ENCODE measurements at places on chromosomes 2 and 18.

- DNase-seq, result no peak
Measured at GRCh38 chr2:226139759-226140158, 659.9 kb downstream of the IRS1 start.

DNA sequence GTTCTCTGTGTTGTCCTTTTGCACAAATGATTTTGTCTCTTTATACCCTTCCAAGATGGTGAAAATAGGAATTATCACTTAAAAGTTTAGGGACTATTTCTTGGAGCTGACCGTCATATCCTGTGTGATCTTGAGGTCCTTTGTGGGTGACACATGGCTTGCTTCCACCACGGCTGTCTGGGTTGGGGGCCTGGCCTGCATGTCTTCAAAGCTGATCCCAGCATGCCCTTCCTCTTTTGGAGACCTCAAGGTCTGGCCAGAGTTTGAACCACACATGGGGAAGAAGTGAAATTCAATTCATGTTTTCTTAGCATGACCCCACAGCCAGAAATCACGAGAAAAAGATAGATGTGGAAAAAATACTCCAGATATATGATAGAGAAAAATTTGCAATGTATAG, 14.0 kb downstream of the SFTPB start:
- DNase-seq, result no peak

GRCh38 chr2:233654501-233654900, 17.2 kb upstream of the UGT1A9 start:
- no peak for DNase-seq

DNA sequence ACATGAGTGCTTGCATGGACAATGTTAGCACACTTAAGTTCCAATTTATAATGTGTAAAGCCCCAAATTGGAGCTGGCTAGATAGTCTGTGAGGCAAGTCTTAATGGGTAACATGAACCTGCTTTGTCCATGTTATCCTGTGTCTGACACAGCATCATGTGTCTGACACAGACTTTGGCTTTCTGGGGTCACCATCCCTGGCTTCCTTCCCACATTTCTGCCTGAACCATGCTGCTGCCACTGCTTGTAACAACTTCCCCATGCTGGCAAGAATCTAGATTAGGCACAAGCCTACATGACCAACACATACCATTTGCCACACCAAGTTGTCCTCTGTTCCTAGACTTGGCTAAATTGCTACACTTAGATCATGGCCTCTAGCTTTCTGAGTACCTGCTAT, 49.8 kb upstream of the ZBTB7C start:
- DNase-seq, result no peak

- no peak for DNase-seq
Measured at GRCh38 chr18:48409591-48410094, 460 bp upstream of the ZBTB7C start.

- no peak for DNase-seq
Measured at GRCh38 chr18:2895391-2895790, 48.6 kb downstream of the EMILIN2 start.

GRCh38 chr2:72864500-72864899, 22.7 kb upstream of the SPR start:
- no peak for DNase-seq

DNA sequence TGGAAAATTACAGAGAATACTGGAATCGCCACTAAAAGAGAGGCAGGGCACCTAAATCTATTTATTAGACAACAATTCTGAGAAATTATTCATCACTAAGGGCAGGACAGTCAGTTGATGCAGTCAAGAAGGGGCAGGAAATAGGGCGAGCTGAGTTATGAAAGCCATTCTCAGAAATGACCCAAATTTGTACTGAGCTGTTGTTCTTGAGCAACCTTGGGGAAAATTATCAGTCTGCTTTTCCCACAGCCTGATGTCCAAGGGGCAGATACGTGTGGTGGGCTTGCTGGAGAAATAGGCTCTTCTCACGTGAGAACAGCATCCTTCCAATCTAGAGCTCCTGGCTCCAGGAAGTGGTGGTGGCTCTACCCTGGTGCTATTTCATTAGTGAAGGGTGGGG, 38.6 kb downstream of the STON1 start:
- DNase-seq, result no peak

DNA sequence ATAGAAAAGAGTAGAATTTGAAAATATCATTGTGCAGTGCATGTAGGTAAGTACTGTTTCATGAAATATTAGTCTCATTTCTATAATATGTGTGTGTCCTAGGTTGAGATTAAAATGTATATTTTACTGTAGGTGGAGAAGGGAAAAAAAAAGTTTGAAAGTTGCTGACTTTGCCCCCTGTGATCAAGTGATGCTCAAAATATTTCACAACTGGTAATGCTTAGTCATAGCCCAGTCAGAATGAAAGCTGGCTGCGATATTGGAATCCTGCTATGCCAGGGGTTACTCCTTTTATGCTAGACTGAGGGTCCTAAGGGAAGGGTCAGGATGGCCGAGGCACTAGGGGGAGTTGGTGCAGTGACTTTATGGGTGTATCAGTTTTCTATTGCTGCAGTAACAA, 19.5 kb upstream of the CFAP36 start:
- DNase-seq, result no peak

- DNase-seq, result no peak
Measured at GRCh38 chr2:105076121-105076520, 38.3 kb downstream of the MRPS9 start.

DNA sequence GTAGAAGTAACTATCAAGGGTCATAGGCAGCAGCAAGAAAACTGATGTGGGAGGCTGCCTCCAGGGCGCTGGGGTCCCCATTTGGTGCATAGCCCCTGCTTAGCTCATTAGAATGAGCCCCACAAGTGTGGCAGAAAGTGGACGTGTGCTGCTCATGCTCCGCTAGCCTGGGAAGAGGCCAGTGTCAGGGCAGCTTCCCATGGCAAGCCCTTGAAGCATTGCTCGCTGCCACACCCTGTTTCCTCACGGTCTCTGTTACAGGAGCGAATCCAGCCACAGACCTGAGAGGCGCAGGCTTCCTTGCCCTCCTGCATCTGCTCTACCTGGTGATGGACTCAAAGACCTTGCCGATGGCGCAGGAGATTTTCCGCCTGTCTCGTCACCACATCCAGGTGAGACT, 22.5 kb downstream of the ELMOD3 start:
- no peak for DNase-seq

- no peak for DNase-seq
Measured at GRCh38 chr2:134873152-134873551, 34.7 kb downstream of the ACMSD start.

DNA sequence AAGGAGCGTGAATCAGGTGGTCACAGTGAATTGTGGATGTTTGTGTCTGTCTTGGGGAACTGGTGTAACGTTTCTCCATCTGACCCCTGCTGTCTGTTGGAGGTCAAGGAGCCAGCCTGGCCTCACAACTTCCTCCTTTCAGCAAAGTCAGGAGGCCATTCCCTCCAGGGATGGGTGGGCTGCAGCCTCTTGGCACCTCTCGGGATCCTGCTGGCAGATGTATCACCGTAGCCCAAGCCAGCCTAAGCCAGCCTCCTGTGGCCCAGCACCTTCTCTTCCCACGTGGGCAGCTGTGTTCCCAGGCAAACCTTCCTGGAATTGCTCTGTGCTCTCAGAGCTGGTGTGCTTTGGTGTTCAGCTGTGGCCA, 30.5 kb downstream of the HPCAL1 start:
- DNase-seq, result no peak

DNA sequence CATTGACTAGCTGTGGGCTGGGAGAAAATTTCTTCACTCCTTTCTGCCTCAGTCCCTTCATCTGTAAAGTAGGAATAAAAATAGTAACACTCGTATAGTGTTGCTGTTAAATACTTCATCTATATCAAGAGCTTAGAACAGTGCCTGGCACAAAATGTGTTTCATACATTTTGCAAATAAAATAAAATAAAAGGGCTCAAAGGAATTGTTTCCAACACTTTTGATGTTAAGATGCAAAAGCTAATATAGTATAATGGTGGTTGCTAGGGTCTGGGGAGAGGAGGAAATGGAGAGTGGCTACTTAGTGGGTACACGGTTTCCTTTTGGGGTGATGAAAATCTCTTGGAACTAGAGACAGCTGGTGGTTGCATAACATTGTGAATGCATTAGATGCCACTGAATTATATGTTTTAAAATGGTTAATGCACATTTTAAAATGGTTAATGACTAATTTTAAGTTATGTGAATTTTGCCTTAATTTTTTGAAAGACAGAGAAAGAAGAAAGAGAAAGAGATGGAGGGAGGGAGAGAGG, 542.1 kb upstream of the ID2 start:
- DNase-seq, result no peak

GRCh38 chr2:159118859-159119500, 150.5 kb downstream of the TANC1 start:
- DNase-seq, result no peak

GRCh38 chr2:122843503-122843902, 1088.1 kb downstream of the TSN start:
- no peak for DNase-seq

- DNase-seq, result no peak
Measured at GRCh38 chr2:214830794-214831346, 21.4 kb upstream of the BARD1 start.

DNA sequence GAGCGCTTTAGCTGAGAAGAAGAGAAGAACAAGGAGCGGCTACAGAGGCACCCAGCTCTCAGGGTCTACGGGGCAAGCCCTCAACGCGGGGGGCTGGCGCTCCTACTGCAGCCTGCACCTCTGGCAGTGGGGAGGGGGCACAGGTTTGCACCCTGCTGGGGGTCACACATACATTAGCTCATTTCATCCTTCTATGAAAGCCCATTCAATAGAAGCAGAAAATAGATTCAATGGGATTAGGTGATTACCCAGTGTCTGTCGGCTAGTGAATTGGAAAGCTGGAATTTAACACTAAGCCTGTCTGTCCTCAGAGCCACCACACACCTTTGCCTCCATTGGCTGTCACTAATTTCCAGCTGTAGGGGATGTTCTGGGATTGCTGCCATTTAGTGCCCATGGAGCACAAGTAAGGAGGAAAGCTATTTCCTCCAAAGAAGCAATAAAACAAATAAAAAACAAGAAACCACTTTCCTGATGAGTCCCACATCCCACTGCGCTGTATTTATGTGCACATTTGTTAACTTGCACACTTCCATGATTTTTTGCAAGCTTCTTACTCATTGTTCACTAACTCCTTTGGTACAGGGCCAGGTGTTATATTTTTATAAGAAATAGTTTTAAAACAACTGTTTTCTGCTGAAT, 319.6 kb upstream of the REV1 start:
- no peak for DNase-seq

GRCh38 chr18:59359576-59359952, 499 bp upstream of the LMAN1 start:
- DNase-seq, result no peak

GRCh38 chr2:179051250-179051649, 1.3 kb upstream of the CCDC141 start:
- no peak for DNase-seq

GRCh38 chr2:65030476-65031332, 25.5 kb upstream of the CEP68 start:
- DNase-seq, result no peak

DNA sequence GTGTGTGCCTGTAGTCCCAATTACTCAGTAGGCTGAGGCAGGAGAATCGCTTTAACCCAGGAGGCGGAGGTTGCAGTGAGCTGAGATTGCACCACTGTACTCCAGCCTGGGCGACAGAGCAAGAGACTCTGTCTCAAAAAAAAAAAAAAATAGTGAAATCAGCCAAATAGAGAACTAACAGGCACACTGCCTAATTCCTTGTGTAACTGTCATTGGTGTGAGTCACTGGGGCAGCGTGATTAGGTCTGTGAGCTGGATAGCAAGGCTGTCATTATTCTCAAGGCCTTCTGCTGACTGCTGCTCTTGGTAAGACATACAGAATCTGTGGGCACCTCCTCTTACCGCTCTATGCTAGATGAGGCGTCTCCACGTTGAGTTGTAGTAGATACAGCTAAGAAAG, 270.3 kb downstream of the NEDD4L start:
- DNase-seq, result no peak

DNA sequence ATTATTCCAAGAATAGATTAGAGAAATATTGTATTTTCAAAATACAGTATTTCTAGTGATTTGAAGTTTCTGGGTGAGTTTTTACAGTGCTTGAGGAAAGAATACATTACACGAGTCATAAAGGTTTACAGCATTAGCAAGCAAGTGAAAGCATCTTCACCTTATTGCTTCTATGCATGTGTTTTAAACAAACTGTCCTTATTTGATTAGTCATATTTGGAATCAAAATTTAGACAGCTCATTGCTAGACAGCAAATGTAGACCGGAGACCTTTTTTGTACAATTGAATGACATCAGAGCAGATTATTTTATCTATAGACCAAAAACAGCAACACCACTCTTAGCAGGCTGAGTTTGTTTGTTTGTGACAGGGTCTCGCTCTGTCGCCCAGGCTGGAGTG, 69.2 kb downstream of the FAM161A start:
- DNase-seq, result no peak

All from T follicular helper cell (primary cell).